ENCODE measurements at places on chromosomes 5 and 9.

GRCh38 chr9:9901624-9902023, 711.2 kb downstream of the PTPRD start:
- no peak for DNase-seq

DNA sequence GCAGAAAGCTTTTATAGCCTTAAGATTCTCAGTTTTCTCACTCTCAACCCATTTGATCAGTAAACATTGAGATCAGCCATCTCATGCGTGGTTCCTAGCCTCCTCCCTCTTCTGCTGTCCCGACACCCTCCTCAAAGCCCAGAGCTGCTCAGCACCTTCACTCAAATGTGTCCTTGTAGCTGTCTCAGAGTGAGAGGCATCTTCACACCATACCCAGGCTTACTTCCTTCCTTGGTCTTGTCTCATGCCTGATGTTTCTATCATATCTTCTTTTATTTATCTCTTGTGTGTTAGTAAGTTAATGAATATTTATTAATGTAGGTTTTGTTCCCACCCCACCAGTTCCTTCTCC, 72.4 kb upstream of the SNX2 start:
- no peak for DNase-seq

DNA sequence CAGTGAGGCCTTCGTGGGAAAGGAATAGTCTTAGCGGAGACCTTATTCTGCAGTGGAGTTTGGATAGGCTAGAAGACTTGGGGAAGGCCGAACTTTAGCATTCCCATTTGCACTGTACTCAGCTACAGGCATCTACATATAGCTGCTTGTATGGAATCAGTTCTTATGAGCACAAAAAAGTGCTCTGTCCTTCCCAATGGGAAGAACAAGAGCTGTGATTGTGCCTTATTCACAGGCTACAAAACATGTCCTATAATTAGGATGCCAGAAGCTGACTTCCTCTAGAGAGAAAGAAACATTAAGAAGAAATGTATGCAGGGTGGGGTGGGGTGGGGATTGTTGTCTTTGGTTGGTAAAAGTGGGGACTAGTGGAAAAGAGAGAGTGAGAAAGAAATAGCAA, 154.7 kb downstream of the ATP10B start:
- no peak for DNase-seq

GRCh38 chr5:128644863-128645262, 106.8 kb upstream of the FBN2 start:
- DNase-seq = no peak

GRCh38 chr9:129832982-129833381, 2.1 kb downstream of the C9orf78 start:
- DNase-seq = no peak

GRCh38 chr5:1510151-1510561, 13.6 kb downstream of the LPCAT1 start:
- peak; percentile 8 for DNase-seq

- no peak for DNase-seq
These were observed 184.7 kb downstream of the CPLANE1 start for GRCh38 chr5:37064442-37064841.

GRCh38 chr9:123684393-123685149, 245.4 kb downstream of the DENND1A start:
- DNase-seq = no peak

DNA sequence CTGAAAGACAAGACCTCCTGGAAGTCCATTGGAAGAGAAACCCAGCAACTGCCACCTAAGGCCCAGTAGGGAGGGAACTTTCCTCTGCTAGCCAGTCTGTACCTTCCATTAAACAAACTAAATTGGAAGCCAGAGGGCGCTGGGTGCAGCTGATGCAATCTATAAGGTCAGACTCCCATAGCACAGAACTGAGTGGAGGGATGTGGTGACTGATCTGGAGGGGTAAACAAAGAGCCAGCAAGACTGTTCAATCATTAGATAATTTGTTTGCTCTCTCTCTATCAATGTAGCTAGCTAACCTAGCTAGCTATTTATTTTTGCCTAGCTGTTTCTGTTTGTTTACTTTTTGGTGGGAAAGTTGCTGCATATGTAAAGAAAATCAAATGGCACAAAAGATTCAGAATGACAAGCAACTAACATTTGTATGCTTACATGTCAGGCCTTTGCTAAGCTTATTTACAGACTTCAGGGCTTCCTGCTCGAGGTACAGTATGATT, 291.8 kb upstream of the DAB2 start:
- peak; percentile 41 for DNase-seq

- DNase-seq = no peak
These were observed 134.6 kb downstream of the EDIL3 start for GRCh38 chr5:84249918-84250630.

DNA sequence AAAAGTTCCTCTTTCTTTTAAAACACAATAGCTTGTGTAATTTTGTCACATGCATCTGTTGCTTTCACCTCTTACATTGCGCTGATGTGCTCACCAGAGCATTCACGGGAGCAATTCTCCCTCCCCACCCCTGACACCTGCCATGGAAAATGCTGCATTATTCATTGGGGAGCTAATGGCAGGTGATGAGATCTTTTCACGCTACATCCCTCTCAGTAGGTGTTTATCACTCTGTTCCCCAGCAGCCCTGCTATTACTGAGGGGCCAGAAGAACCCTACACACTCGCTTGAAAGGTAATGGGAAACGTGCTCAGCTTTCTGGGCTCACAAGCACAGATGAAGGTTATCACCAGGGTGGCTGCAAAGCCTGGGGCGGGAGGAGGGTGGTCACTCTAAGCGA, 398.0 kb downstream of the PSAT1 start:
- no peak for DNase-seq

GRCh38 chr5:123389794-123390193, 33.4 kb downstream of the CEP120 start:
- no peak for DNase-seq

- DNase-seq = no peak
These were observed 158.4 kb downstream of the ERCC6L2 start for GRCh38 chr9:96033896-96034295.

DNA sequence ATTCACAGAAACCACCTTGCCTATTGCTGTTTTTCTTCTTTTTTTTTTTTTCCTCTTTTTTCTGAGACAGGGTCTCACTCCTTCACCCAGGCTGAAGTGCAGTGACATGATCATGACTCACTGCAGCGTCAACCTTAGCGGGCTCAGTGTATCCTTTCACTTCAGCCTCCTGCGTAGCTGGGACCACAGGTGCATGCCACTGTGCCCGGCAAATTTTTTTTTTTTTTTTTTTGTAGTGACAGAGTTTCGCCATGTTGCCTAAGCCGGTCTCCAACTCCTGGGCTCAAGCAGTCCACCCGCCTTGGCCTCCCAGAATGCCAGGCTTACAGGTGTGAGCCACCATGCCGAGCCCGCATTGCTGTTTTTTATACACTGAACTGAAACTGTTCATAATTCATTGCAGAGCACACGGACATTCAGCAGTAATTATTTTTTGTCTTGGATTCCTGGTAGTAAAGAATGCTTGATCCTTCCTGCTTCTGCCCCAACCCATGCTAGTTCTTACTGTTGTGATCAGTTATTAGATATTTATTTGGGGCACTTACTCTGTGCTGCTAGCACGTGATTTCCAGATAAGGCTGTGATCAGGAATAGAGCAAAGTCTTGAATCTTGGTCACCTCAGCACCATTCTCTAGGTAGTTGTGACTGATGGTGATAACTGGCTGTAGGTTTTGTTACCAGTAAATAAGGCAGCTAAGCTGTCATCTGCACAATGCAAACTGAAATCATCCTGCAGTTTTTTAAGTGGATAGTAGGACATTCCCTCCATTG, 14.0 kb downstream of the MAP3K1 start:
- peak; percentile 67 for DNase-seq

GRCh38 chr9:75455444-75455921, 367.2 kb downstream of the OSTF1 start:
- no peak for DNase-seq

DNA sequence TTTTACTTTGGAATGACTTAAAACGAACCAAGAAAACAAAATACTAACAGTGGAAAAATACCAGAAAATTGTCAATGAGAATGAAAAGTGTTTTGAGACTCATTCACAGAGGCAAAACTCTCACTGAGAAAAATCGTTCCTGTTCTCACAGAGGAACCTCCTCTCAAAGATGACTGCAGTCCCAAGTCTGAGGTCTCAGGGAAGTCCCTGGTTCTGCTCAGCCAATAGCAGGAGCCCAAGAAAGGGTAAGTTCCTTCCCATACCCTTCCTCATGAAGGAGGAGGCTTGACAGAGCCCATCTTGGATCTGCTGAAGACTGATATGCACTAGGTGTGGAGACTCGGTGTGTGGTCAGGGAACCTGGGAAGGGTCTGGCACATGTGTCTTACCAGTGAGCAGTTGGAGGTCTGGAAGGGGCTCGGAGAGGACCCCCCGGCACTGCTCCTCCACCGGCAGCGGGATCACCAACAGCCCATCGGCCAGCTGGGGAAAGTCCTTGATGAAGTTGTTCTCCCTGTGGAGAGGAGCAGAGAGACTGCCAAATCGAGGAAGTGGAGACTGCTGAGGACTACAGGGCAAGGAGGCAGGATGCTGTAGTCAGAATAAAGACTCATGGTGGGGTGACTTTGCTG, 46.0 kb downstream of the TRIM32 start:
- DNase-seq = no peak

- DNase-seq = no peak
These were observed 22.0 kb upstream of the RAD23B start for GRCh38 chr9:107261106-107261505.

- no peak for DNase-seq
These were observed 52.5 kb downstream of the ZNF474 start for GRCh38 chr5:122181863-122182262.

- no peak for DNase-seq
These were observed 374.8 kb downstream of the KIAA0825 start for GRCh38 chr5:94243612-94244011.
